ENCODE measurements at places on chromosomes 5 and 9. TPM values are rescaled to one million over a fixed set of nuclear protein-coding genes. Genes with fewer than 3 reads are reported as not detected.

Gene ENC1
- total RNA-seq, result 0.60 TPM

Gene CYLC2
- not detected for total RNA-seq

GRCh38 chr5:58188262-58188651, 271.6 kb downstream of the PLK2 start:
- no peaks in the 10 kb centered on the region for H3K36me3 ChIP-seq
- H3K27ac ChIP-seq, result no peak overlapping the region
- no peaks in the 10 kb centered on the region for H3K4me1 ChIP-seq
- DNase-seq, result no peak

DNA sequence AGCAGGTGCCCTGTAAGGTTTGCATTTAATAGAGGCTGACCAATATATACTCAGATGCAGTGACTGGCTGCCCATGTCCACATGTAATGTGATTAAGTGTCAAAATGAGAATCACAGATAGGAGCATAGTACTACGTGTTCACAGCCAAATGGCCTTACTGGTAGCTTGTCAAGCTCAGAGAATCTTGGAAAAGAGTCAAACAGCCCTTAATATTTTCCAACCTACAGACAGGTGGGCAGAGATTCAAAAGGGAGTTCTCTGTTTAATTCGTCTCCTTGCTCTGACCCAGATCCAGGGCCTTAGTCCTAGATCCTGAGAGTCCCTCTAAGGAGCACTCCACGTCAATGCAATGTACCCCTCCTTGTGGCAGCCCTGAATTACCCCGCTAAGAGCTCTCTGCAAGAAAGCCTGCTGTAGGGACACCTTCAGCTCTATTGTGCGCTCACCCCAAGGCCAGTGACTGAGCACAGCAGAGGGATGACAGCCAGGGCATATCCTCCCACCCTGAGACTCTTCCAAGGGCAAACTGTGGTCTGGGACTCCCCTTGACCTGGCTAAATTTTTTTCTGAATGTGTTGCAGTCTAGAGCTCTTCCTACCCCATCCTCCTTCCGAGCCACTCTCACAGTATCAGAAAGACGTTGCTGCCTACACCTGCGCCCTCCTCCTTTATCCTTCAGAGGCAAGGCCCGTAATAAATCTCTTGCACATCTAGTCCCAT, 159.2 kb downstream of the SNCAIP start:
- no peaks in the 10 kb centered on the region for H3K36me3 ChIP-seq
- H3K27me3 ChIP-seq, result peaks cover 4% of the 10 kb centered on the region
- no peak overlapping the region for H3K27ac ChIP-seq
- H3K4me1 ChIP-seq, result no peaks in the 10 kb centered on the region
- no peak overlapping the region for H3K4me3 ChIP-seq

GRCh38 chr9:121860744-121861143, 209.3 kb downstream of the DAB2IP start:
- H3K36me3 ChIP-seq, result no peaks in the 10 kb centered on the region
- no peak for DNase-seq
- H3K4me3 ChIP-seq, result no peak overlapping the region
- no peaks in the 10 kb centered on the region for H3K27me3 ChIP-seq
- no peaks in the 10 kb centered on the region for H3K4me1 ChIP-seq

DNA sequence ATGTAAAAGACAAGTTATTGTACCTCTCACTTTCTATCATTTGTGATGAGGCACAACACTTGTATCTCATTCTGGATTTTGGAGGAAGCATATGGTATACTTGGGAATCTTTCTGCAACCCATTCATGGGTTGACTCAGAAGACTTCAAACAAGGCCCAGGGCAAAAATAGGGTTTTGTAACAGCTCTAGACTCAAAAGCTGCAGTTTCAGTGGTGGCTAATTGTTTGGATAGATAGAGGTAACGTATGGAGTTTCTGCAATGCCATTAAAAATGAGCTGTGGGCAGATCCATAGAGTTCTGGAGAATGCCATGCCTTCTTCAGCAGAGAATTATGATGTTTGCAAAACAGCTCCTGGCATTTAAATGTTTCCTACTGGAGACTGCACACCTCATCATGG, 279.6 kb upstream of the VLDLR start:
- H3K27me3 ChIP-seq, result no peaks in the 10 kb centered on the region
- no peak overlapping the region for H3K27ac ChIP-seq
- H3K4me1 ChIP-seq, result no peaks in the 10 kb centered on the region
- H3K4me3 ChIP-seq, result no peak overlapping the region
- H3K36me3 ChIP-seq, result no peaks in the 10 kb centered on the region
- DNase-seq, result no peak

DNA sequence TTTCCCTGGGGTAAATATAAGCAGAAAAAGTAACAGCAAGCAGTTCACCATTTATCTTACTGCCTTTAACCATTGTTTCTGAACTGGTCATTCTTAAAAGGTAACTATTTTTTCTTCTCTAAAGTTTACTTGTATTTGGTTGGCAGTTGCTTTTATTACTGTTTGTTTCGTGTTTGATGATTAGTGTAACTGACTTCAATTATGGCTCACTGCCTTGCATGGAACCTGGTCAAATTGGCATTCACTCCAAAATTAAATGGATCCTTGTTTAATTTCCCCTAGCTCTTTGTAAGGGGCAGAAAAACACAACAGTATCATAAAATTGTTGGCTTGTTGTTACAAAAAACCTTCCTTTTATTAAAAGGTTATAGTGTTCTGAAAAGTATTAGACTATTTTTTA, 1723.9 kb upstream of the CDH6 start:
- H3K27ac ChIP-seq, result no peak overlapping the region
- no peaks in the 10 kb centered on the region for H3K36me3 ChIP-seq
- H3K4me1 ChIP-seq, result no peaks in the 10 kb centered on the region
- H3K27me3 ChIP-seq, result no peaks in the 10 kb centered on the region

- DNase-seq, result no peak
- peaks cover 1% of the 10 kb centered on the region for H3K27me3 ChIP-seq
- no peak overlapping the region for H3K27ac ChIP-seq
Measured at GRCh38 chr5:146967646-146968045, 89.1 kb upstream of the PPP2R2B start.

DNA sequence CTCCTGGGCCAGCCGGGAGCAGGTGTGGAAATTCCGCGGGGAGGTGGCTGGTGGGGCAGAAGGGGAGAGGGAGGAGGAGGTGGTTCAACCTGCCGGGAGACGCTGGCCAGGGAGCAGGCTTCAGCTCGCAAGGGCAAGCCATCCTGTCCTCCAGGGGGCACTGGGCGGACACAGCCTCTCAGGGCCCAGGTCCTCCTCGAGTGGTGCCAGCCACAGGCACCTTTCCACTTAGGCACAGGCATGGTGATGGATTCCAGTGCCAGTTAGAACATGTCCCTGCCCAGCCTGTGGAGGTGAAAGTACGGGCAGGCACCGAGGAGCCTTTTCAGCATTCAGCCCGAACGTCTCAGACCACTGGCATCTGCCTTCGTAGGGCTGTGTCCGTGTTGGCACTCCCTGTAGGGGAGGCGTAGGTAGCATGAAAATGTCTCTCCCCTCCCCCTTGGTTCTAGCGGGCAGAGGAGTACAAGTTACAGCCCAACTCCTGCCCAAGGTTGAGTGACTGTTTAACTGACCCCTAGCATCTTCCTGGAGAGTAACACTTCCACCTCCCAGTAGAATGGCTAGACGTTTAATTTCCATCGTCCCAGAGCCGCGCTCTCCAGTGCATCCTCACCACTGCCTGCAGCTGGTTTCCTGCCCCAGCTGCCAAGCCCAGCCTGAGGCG, 48.9 kb downstream of the DAB2IP start:
- H3K4me3 ChIP-seq, result peak overlapping the region; percentile 12
